Fibroblast of lung (primary cell): ENCODE measurements at places on chromosomes 12 and 14. TPM values are rescaled to one million over a fixed set of nuclear protein-coding genes. Genes with fewer than 3 reads are reported as not detected.
A peak's percentile ranks its signal among the peaks of the same experiment; 100 is the strongest.

The RHEBL1 gene
- polyA plus RNA-seq = 0.28 and 0.41 TPM in 2 replicates

The NOXRED1 gene
- polyA plus RNA-seq = 0.05 and 0.14 TPM in 2 replicates

- no peak for DNase-seq
Observed at GRCh38 chr12:51914034-51914923, 7.0 kb downstream of the ACVRL1 start.

DNA sequence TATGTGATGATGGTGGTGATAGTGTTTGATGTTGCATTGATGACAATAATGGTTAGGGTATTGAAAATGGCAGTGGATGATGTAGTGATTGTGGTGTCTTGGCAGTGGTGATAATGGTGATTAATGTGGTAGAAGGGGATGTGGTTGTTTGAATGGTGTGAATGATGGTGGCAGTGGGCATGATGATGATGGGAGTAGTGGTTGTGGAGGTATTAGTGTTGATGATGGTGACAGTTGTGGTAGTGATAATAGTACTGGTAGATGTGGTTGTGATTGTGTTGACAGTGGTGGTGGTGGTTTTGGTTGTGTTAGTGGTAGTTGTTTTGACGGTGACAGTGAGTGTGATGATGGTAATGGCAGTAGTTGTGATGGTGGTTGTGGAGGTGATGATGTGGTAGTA, 1049.0 kb downstream of the VRK1 start:
- no peak for DNase-seq

DNA sequence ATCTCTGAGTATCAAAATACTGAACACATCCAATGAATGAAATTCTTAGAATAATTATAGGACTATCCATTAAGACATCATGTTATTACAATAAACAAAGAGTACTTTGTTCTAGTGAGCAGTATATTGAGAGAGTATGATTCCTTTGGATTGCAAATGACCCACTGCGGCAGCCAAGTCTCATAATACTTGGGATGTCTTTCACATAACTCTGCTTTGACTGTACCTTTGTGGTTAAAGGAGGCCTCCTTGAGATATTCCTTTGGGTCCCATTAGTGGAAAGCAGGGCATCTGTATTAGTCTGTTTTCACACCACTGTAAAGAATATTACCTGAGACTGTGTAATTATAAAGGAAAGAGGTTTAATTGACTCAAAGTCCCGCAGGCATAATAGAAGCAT, 593.8 kb downstream of the TRHDE start:
- DNase-seq = peak; percentile 8
